RCC 7860 (cell line): ENCODE measurements at places on chromosomes 1 and 21.

DNA sequence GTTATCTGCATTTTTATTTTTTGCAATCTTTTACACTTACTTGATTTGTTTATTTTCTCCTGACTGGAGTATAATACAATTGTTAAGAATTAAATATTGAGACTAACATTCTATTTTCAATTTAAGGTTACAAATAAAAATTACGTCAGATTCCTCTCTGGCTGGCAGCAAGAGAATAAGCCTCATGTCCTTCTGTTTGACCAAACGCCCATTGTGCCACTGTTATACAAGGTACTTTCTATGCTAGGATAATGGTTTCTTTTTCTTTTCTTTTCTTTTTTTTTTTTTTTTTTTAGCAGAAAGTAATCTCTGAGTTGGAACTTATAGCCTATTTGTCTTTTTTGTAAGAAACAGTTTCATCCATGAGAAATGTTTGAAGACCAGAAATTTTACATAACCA, 20.0 kb downstream of the DNAJC16 start:
- no peak for DNase-seq

DNA sequence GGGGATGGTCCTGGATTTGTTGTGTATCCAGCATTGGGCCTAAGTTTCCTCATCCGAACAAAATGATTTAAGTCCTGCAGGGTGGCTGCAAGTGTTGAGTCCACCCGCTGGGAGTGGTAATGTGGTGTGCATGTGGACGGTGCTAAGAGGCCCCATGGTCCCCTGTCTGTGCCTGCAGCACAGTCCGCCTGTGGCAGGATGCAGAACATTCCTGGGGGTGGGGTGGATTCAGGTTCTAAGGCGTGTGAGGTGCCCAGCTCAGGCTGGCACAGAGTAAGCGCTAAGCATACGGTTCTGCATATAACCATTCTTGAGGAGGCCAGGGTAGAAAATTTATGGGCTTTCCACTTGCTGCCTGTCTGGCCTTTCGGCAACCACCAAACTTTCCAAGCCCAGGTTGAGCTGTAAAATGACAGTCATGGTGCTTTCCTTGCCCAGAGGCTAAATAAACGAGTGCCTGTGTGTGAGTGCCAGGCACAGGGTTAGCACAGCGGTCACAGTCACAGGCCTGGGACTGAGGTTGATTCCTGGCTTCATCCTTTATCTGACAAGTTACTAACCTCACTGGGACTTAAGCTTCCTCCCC, 30.7 kb downstream of the SLC2A1 start:
- DNase-seq: no peak

DNA sequence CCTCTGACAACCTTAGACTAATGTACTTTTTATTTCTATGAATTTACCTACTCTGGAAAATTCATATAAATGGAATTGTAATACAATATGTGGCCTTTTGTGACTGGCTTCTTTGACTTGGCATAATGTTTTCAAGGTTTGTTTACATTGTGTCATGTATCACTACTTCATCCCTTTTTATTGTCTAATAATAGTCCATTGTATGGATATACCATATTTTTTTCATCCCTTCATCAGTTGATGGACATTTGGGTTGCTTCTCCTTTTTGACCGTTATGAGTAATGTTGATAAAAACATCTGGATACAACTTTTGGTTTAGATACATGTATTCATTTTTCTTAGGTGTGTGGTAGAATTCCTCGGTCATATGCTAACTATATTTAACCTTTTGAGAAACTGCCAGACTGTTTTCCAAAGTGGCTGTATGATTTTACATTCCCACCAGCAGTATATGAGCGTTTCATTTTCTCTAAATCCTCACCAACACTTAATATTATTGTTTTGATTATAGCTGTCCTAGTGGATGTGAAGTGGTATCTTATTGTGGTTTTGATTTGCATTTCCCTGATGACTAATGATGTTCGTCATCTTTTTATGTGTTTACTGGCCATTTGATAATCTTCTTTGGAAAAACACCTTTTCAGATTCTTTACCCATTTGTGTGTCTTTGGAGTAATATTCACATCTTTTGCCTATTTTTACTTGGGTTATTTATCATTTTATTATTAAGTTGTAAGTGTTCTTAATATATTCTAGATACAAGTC, 3.5 kb downstream of the RO60 start:
- DNase-seq: no peak

DNA sequence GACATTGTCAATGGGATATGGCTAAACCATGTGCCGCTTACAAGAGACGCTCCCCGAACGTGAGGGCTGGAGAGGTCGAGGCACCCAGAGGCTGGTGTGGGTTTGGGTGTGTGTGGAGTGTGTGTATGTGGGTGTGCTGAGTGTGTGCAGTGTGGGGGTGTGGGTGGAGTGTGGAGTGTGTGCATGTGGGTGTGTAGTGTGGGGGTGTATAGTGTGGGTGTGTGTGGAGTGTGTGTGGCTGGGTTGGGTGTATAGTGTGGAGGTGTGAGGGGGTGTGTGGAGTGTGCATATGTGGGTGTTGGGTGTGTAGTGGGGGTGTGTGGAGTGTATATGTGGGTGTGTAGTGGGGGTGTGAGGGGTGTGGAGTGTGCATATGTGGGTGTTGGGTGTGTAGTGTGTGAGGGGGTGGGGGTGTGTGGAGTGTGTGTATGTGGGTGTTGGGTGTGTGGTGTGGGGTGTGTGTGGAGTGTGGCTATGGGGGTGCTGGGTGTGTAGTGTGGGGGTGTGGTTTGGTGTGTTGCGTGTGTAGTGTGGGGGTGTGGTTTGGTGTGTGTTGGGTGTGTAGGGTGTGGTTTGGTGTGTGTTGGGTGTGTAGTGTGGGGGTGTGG, 42.2 kb downstream of the SLC19A1 start:
- no peak for DNase-seq

DNA sequence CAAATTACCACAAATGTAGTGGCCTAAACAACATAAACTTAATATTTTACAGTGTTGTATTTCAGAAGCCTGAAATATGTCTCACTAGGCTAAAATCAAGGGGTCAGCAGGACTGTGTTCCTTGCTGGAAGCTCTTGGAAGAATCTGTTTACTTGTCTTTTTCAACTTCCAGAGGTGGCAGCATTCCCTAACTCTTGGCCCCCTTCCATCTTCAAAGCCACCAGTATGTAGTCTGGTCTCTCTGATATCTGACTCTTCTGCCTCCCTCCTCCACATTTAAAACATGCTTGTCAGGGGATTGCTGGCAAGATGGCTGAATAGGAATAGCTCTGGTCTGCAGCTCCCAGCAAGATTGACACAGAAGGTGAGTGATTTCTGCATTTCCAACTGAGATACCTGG, 567.5 kb downstream of the PLA2G4A start:
- DNase-seq: no peak

- no peak for DNase-seq
Measured at GRCh38 chr1:187617776-187618175, 789.0 kb downstream of the PLA2G4A start.

DNA sequence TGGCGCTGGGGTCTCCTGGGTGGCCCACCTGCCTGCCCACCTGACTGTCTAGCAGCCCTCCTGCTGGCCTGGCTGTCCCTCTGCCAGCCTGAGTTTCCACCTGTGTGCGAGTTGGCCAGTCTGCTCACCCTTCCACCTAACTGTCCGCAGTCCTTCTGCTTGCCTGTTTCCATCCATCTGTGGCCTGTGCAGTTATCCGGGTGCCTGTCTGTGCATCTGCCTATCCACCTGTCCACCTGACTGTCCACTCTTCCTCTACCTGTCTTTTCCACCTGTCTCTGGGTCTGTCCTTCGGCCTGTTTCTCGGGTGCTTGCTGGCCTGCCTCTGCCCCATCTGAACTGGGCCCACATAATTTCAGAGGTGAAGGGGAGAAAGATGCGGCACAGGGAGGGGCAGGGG, 1.9 kb downstream of the KCNQ4 start:
- no peak for DNase-seq

DNA sequence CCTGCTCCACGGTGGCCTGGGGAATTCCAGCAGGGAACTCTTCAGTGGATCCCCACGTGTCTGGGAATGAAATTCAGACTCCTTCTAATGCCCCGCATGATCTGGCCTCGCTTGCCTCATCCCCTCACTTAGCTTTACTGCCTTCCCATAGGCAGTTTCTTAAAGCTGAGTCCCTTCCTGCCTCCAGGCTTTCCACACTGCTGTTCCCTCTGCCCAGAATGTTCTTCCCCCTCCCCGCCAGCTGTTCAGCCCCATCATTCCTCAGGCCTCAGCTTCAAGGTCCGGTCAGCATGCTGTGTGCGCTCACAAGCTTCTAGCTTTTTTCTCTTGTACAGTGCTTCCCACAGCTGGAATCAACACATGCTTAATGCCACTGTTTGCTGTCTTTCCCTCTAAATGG, 54.9 kb upstream of the WASF2 start:
- DNase-seq: no peak

DNA sequence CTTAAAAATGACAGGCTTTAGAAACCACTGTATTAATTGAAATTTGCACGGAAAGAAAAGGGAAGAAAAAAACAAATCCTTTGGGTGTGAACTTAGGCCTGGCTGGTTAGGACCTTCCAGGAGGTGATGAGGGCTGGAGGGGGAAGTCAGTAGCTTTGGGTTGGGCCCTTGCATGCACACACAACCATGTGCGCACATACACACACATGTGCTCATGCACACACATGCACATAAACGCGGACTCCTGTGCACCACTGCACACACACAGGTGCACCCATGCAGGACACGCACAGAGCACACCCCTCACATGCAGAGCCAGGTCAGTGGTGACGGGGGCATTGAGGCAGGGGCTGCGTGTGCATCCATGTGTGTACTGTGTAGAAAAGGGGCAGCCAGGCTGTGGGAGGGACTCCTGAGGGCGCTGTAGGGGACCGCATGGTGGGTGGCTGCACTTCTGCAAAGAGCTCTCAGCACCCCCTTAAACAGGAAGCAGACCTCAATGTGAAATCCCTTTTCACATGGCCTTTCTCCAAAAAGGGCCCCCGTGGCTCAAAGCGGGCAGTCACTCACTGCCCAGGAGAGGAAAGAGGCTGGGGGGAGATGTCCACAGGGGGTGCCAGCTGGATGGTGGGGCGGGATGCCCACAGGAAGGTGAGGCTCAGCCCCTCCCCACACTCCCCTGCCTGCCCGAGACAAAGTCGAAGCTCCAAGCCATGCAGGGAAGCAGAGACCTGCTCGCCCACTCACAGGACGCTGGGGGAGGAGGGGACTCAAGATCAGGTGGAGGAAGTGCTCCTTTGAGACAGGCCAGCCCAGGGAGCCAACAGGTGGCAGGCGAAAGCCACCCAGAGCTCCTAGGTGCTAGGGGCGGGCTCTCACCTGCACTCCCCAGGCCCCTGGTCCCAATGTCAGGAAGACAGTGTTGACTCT, 95.2 kb downstream of the ITPKB start:
- DNase-seq: no peak

- DNase-seq: no peak
Measured at GRCh38 chr1:19596065-19596713, 47.9 kb upstream of the NBL1 start.

DNA sequence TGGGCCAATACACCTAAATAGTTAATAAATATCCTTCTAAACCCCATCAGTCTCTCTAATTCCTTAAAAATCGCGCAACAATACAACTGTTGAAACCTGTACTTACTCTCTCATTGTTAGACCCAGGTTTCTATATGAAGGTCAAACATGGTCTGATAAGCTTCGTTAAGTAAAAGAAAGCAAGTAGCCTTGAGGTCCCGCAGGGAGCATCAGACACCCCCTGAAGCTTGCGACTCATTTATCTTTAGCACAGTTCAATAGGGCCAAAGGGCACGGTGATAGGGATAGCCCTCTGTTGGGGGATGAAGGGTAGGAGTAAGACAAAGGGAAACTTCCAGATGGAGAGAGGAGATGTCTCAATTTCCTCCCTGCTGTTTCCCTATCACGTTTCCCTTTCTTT, 27.3 kb upstream of the THEM4 start:
- DNase-seq: no peak

- no peak for DNase-seq
Measured at GRCh38 chr1:218983848-218984247, 189.8 kb upstream of the LYPLAL1 start.

DNA sequence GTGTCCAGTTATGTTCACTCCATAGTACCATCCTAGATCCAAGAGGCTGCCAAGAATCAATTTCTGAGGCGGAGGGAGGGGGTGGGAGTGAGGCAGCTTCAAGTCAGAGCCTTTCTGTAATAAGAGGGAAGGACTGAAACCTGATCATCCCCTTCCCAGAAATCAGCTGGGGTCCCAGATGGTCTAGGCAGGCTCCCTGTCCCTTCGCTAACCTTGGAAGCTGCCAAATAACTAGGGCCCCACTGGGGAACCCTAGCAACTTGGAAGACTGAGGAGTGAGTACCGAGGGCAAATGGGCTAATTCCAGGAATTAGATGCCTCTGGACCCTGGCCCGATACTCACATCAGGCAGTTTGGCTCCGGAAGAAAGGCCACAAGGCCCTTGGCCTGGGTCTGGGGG, 113.3 kb downstream of the NAV1 start:
- DNase-seq: no peak

DNA sequence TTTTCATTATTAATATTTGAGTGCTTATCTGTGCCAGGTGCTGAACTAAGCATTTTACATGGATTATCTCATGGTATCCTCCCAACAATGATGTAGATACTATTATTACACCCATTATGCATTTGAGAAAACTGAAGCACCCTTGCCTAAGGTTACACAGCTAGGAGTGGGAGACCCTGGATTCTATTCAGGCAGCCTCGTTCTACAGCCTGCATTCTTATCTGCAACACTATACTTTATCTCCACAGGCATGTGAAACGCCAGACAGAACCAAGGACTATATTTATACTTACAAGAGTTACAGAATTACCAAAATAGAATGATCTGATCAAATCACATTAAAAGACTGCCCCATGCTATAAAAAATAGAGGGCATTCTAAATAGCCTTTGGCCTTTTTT, 22.4 kb downstream of the LPAR3 start:
- no peak for DNase-seq

- no peak for DNase-seq
Measured at GRCh38 chr1:220409771-220410595, 118.0 kb upstream of the MARK1 start.

GRCh38 chr1:39159224-39160036, 45.1 kb upstream of the MACF1 start:
- DNase-seq: peak; percentile 54

- DNase-seq: no peak
Measured at GRCh38 chr1:11539850-11540772, 61.2 kb downstream of the DISP3 start.

DNA sequence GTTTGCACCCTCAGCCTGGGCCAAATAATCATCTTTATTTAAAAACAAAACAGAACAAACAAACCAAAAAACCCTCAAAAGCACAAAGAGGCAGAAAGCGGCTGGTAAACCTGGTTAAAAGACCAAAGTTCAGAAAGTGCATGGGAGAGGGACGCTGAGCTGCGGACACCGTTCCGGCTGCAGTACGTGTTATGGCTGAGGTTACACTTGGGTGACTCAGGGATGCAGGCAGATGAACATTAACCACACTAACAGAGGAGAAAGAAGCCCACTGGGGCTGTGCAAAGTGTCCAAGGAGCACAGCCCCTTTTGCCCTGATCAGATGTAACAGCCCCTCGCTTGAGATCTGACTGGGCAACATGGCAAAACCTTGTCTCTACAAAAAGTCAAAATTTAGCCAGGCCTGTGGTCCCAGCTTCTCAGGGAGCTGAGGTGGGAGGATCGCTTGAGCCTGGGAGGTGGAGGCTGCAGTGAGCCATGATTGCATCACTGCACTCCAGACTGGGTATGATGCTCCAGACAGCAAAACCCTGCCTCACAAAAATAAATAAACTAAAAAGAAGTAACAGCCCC, 28.3 kb downstream of the GPR157 start:
- peak; percentile 66 for DNase-seq

- DNase-seq: no peak
Measured at GRCh38 chr1:92184632-92185031, 33.1 kb upstream of the C1orf146 start.

- no peak for DNase-seq
Measured at GRCh38 chr1:160371756-160372155, 4.9 kb downstream of the NHLH1 start.

- no peak for DNase-seq
Measured at GRCh38 chr1:53484705-53485477, 25.7 kb downstream of the DMRTB1 start.
